Renal cortex interstitium (tissue), 15 donors: ENCODE measurements at places on chromosomes 12 and 14. TPM values are rescaled to one million over a fixed set of nuclear protein-coding genes. Genes with fewer than 3 reads are reported as not detected.

SLC10A1 gene
- 0.04 TPM for polyA plus RNA-seq

RNASE3 gene
- 0.50 TPM for polyA plus RNA-seq

TMPRSS12 gene
- 0.12 TPM for polyA plus RNA-seq

- no peak for DNase-seq
Measured at GRCh38 chr14:51743588-51744000, 91.9 kb downstream of the FRMD6 start.

DNA sequence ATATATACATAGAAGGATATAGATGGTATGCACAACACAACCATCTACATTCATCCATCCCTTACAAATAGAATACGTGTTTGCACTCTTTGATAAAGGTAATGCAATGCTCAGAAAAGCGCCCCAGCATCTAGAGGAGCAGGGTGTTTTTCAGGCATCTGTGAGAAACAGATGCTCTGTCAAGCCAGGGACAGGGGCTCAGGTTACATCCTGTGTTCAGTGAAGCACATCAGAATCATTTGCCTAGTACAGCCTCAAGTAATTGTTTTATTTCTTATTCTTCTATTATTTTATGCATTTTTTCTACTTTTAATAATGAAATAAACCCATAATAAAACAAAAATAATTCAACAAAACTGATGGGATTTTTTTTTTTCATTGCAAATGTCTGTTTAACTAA is 50.5 kb upstream of the HIF1A start:
- no peak for DNase-seq

DNA sequence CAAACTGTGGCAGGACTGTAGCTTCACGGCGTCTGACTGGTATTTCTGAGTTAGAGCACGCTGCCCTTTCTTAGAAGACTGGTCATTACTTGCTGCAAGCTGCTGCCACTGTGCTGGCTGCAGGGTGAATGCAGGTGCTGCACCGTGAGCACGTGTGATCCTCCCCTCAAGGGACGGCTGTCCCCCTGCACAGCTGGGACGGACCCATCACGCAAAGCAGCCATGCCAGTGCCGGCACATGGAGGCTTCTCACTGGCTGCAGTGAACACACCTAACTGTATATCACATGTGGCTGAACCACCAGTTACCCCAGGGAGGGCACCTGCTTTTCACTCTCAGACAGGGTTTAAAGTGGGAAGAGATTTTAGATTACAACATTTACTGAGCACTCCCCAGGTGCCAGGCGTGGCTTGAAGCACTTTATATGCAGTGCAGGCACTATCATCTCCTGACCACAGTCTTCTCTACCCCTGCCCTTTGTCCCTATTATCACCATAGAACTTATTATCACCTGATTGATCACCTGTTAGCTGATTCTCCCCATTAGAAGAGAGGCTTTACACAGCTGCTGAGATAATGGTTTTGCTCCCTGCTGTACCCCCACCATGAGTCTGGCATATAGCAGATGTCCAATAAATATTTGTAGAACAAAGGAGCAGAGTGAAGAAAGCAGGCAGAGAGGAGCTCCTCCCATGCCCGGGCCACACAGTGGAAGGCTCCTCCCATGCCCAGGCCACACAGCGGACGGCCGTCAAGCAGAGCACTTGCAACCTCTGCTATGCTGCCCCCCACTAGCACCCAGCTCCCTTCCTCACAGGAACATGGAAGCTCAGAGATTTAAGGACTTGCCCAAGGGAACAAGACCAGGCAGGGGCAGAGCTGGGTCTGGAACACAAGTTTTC is 25.9 kb downstream of the SLC25A47 start:
- no peak for DNase-seq

DNA sequence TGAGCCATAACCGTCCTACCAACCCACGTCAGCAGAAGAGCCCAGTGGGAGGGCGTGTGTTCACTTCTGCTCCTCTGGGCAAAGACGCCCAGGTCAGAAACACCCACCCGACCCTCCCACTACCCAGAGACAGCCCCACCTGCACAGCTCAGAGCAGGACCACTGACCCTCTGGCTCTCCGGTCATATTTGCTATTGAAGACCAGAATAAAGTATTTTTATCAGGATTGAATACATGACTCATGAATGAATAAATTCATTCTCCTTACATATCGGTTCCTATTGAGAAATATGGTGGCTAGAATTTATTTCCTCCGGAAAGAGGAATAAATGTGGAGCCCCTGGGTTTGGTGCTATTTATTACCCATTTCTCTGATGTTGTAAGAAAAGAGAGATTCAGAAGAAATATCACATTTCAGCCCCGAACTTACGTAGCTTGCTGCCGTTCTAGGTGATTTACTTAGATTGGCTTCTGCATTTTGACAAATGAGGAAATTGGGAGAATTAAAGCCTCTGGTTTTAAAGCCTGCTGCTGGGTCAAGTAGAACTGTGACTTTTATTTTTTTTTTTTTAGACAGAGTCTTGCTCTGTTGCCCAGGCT is 36.4 kb upstream of the P2RX7 start:
- no peak for DNase-seq

DNA sequence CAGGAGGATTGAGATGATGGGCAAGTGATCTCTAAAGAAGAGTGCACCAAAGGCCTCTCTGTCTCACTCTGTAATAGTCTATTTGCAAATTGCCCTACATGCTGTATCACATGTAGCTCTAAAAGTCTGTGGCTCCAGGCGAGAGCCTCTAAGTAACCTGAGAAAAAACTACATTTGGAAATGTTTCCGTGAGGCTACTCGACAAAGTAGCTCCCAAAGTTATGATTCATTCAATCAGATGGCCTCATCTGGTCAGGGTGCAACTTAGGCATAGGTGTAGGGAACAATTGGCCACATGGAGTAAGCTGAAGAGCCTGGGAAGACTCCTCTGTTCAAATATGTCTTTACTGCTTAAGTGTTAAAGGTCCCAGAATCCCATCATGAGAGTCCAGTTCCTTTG is 155.4 kb upstream of the PLEKHG7 start:
- DNase-seq = no peak

DNA sequence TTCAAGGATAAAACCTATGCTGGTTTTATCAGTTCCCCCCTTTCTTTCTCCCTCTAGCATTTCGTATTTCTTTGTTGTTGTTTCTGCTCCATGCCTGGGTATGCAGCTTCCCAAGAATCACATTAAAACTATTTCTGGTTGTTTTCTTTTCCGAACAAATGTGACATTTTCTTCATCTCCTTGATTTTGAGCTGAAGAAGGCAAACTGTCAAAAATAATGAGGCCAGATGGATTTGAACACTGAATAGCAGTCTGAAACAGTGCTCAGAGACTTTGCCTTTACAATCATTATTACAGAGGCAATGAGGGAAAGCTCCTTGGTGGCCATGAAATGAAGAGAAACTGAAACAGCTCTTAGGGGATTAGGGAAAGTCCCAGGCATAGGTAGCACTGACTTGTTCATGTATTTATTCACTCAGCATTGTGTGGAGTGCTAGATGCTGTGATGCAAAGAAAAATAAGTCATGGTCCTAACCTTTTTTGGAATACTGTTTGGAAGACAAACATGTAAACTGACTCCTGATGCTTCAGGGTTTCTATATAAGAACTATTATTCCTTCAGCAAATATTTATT is 319.5 kb downstream of the FUT8 start:
- DNase-seq = no peak

CARMIL3 gene
- polyA plus RNA-seq = 3.7 TPM

SLC7A8 gene
- 75.9 TPM for polyA plus RNA-seq

KRT73 gene
- not detected for polyA plus RNA-seq

DNA sequence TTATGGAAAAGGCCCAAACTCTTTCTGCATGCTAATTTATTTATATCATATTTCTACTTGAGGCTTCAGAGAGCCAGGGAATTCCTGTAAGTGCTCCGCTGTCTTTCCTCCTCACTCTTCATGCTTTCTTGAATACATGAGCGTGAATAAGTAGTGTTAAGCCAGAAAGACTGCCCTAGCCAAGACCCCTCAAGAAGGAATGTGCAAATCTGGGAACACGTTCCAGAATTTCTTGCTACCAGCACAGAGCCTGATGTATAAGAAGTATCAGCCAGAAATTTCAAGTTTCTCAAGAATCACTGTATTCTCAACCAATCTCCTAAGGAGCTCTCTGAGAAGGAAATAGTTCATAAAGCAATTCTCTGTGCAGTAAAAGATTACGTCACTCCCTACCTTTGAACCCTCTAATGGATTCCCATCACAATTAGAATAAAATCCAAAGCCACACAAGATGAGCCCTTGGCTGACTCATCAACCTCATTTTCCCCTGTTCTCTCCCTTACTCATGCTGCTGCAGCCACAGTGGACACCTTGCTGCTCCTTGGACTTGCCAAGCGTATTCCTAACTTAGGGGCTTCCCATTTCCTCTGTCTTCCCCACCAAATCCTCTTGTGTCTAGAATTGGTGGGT is 6.9 kb upstream of the TSPAN8 start:
- DNase-seq = no peak

DNA sequence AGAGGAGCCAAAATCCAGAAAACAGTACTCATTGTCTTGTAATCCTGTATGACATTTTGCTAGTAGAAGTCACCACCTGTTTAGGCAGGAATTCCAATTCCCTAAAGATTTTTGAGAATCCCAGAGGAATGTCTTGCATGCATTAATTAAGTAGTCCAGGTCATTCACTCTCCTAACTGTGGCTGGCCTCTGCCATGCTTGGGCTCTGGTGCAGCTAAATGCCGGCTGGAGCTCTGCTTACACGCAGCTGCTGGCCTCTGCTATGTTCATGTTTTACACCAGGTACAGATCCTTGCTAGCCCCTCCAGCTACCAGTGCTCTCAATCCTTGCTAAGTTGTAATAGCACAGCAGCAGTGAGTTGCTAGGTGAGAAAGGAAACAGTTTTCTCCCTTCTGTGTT is 16.3 kb upstream of the HIF1A start:
- DNase-seq = no peak

DNA sequence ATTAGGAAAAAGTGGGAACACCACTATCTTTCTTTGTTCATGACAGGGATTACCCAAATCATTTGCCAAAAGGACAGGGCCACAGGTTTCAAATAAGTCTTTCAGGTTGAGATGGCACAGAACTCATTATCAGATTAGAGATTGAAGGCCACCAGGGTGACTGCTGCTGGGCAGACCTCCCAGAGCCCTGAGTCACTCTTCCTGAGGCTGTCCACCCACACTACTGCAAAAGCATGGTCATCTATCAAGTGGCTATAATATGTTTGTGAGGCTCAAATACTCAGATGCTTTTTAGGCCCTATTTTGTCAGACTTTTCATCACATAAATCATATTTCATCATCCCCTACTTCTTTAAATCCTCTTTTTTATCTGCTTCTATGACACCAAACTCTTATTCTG is 155.3 kb upstream of the CCDC196 start:
- no peak for DNase-seq

DNA sequence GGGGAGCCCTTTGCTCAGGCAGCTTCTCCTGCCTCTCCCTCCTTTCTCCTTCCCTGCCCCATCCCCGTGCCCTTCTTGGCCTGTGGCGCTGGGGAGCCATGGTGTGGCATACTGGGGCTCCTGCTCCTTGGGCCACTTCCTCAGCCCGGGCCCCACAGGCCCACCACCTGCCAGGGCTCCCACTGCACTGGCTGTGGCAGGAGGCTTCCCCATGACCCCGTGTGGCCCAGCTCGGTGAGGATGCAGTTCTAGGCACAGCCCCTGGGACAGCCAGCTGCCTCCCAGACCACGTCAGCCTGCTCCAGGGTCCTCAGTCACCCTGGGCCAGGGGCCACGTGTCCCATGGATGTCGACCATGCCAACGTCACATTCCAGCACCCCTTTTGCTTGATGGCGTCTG is 13.0 kb upstream of the AMN start:
- no peak for DNase-seq

- DNase-seq = no peak
Measured at GRCh38 chr12:68984796-68985573, 52.0 kb upstream of the CPM start.

DNA sequence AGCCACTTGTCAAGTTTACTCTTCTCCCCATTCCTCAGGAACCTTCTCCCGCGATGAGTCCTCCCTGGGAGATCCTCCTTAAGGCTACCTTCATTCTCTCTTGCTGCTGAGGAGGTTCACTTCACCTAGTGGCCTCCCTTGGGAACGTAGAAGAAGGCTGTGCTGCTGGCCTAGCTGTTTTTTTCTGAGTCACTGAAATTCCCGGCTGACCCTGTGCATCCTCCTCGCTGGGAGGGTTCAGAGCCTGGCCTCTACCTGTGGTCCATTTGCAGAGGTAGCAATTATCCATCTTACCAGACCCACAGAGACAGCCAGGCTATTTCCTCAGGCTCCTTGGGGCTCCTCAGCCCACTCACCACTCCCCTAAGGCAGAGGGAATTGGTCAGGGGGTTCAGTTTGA is 4.6 kb downstream of the KRT82 start:
- no peak for DNase-seq
